ENCODE measurements at places on chromosomes 12 and 14.
A peak's percentile ranks its signal among the peaks of the same experiment; 100 is the strongest.

GRCh38 chr12:54394281-54394719 is 9.8 kb upstream of the ZNF385A start:
- H3K36me3 ChIP-seq = peaks cover 59% of the 10 kb centered on the region
- H3K27ac ChIP-seq = peak overlapping the region; percentile 26
- peak; percentile 51 for DNase-seq
- H3K4me3 ChIP-seq = no peak overlapping the region
- H3K4me1 ChIP-seq = peaks cover 41% of the 10 kb centered on the region
- H3K27me3 ChIP-seq = peaks cover 8% of the 10 kb centered on the region

DNA sequence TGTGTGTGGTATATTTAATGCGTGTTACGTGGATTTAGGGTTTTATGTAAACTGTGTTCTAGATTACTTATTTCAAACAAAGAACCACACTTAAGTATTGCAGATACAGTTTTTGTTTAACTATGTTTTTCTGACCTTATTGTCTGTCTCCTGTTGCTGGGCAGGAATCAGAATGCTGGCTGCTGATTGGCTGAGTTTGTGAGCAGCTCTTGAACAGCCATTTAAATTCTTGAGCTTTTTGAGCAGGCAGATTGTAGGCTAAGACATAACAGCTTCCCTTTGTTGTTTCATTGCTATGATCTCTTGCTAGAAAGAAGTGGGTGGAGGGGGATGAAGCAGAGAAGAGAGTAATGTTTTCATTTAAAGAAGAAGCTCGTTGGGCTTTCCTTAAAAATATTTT is 52.2 kb downstream of the ATF7IP start:
- peak overlapping the region; percentile 67 for H3K4me3 ChIP-seq
- peak overlapping the region; percentile 92 for H3K27ac ChIP-seq
- H3K4me1 ChIP-seq = peaks cover 55% of the 10 kb centered on the region
- DNase-seq = peak; percentile 84
- H3K27me3 ChIP-seq = no peaks in the 10 kb centered on the region

- H3K4me3 ChIP-seq = no peak overlapping the region
- H3K27me3 ChIP-seq = peaks cover 5% of the 10 kb centered on the region
- H3K4me1 ChIP-seq = no peaks in the 10 kb centered on the region
- H3K27ac ChIP-seq = no peak overlapping the region
Observed at GRCh38 chr14:51430079-51430478, 190.0 kb downstream of the TMX1 start.

DNA sequence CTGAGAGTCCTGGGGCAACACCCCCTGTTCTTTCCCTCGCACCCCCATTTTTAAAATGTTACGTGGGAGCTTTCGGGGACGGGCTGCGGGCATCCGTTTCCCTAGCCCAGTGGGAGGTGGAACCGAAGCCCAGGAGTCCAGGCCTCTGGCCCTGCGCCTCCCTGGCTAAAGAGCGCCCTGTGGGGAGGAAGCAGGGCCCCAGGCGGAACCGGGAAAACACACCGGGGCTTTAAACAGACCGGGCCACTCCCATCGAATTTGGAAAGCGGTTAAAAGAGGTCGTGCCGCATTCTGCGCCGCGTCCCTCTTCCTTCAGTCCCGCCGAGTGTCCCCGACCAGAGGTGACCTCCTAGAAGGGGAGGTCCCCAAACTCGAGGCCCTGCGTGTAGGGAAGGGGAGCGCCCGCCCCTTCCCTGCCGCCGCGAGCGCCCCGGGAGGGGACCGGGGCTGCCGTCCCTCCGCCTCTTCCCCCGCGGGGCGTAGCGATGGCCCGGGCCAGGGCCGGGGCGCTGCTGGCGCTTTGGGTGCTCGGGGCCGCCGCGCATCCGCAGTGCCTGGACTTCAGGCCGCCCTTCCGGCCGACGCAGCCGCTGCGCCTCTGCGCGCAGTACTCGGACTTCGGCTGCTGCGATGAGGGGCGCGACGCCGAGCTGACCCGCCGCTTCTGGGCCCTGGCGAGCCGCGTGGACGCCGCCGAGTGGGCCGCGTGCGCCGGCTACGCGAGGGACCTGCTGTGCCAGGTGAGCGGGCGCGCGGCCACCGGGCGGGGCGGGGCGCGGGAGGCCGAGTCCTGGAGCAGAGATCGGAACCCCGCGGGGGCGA is at the start of gene HHIPL1:
Gene HHIPL1 (plus strand): TSS at position 407 of the 822 bp plus-strand sequence. CDS start 79 bp downstream, at position 486.
- H3K4me3 ChIP-seq = no peak within 1 kb of the TSS
- no peak within 1 kb of the TSS for H3K27ac ChIP-seq
- no peaks in the 10 kb centered on the region for H3K4me1 ChIP-seq
- peaks cover 51% of the 10 kb centered on the region for H3K27me3 ChIP-seq
- DNase-seq = no peak

DNA sequence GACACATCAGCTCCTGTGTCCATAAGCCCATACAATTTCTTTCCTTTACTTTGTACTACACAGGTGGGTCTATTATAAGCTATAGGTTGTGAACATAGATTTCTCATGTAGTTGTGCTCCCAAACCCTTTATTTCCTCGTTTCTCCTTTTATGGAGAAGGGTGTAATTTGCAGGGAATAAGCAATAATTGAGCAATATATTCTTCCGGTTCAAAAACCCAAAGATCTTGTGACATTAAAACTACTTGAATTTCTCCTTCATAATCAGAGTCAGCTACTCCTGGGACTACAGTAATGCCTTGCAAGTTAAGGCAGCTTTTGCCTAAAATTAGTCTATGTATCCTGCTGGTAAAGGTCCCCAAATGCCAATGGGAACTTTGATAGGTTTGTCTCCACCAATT is 19.1 kb upstream of the MAPKAPK5 start:
- DNase-seq = no peak
- H3K36me3 ChIP-seq = no peaks in the 10 kb centered on the region
- no peak overlapping the region for H3K27ac ChIP-seq
- no peaks in the 10 kb centered on the region for H3K4me1 ChIP-seq
- peaks cover 35% of the 10 kb centered on the region for H3K27me3 ChIP-seq

GRCh38 chr14:91062600-91062999 is 2.2 kb upstream of the RPS6KA5 start:
- H3K4me3 ChIP-seq = peak overlapping the region; percentile 27
- peak overlapping the region; percentile 92 for H3K27ac ChIP-seq
- no peak for DNase-seq
- H3K36me3 ChIP-seq = peaks cover 43% of the 10 kb centered on the region
- H3K27me3 ChIP-seq = no peaks in the 10 kb centered on the region

DNA sequence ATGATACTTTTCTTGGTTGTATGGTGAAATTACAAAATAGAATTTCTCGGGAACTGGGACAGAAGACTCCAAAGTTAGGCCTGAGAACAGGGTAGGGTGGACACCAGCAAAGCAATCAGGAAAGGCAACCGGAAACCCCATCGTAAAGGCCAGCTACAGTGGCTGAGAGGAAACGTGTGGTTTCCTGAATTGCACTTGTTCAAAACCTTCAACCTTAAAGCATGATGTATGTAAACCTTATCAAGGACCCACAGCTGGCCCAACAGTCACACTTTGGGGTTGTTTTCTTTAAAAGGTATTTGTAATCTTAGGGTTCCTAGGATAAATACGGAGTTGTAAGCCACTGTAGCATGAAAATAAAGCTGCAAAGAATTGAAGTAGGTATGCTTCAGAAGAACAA is 2.2 kb upstream of the PTGDR start:
- H3K27me3 ChIP-seq = peaks cover 47% of the 10 kb centered on the region
- peaks cover 11% of the 10 kb centered on the region for H3K36me3 ChIP-seq
- H3K4me3 ChIP-seq = no peak overlapping the region

- no peaks in the 10 kb centered on the region for H3K27me3 ChIP-seq
- H3K36me3 ChIP-seq = no peaks in the 10 kb centered on the region
- H3K4me3 ChIP-seq = no peak overlapping the region
Observed at GRCh38 chr12:78684419-78684818, 180.2 kb upstream of the SYT1 start.

GRCh38 chr14:102085948-102086708 is 716 bp downstream of the HSP90AA1 start:
- peak; percentile 76 for DNase-seq
- H3K27ac ChIP-seq = peak overlapping the region; percentile 93
- no peaks in the 10 kb centered on the region for H3K27me3 ChIP-seq
- peaks cover 55% of the 10 kb centered on the region for H3K36me3 ChIP-seq

- H3K27me3 ChIP-seq = peaks cover 8% of the 10 kb centered on the region
- H3K4me3 ChIP-seq = peak overlapping the region; percentile 16
- H3K27ac ChIP-seq = peak overlapping the region; percentile 58
Observed at GRCh38 chr14:89773151-89773550, 181.4 kb downstream of the EFCAB11 start.

- H3K36me3 ChIP-seq = no peaks in the 10 kb centered on the region
- H3K4me3 ChIP-seq = no peak overlapping the region
- peaks cover 30% of the 10 kb centered on the region for H3K27me3 ChIP-seq
Observed at GRCh38 chr14:74946659-74947281, 8.6 kb downstream of the PGF start.

DNA sequence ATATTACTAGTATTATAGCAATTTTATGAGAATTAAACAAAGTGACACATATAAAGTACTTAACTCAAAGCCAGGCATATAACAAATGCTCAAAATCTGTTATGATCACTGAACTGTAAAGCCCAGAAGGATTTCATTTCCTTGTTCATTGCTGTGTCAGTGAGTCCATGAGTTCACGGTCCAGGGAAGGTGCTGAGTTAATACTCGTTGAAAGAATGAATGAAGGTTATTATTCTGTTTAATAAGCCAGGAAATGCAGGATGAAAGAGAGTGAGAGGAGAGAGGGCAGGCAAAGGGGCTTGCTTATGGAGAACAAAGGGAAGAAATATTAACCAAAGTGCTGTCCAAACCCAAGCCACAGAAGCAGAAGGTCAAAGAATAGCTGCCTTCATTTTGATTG is 40.2 kb upstream of the NT5DC3 start:
- no peak overlapping the region for H3K4me3 ChIP-seq
- no peak for DNase-seq
- peaks cover 32% of the 10 kb centered on the region for H3K4me1 ChIP-seq
- H3K36me3 ChIP-seq = no peaks in the 10 kb centered on the region
- H3K27me3 ChIP-seq = no peaks in the 10 kb centered on the region

GRCh38 chr12:76247026-76247646 is 101.1 kb downstream of the BBS10 start:
- H3K36me3 ChIP-seq = no peaks in the 10 kb centered on the region
- peaks cover 8% of the 10 kb centered on the region for H3K27me3 ChIP-seq
- H3K4me1 ChIP-seq = no peaks in the 10 kb centered on the region
- no peak overlapping the region for H3K4me3 ChIP-seq

DNA sequence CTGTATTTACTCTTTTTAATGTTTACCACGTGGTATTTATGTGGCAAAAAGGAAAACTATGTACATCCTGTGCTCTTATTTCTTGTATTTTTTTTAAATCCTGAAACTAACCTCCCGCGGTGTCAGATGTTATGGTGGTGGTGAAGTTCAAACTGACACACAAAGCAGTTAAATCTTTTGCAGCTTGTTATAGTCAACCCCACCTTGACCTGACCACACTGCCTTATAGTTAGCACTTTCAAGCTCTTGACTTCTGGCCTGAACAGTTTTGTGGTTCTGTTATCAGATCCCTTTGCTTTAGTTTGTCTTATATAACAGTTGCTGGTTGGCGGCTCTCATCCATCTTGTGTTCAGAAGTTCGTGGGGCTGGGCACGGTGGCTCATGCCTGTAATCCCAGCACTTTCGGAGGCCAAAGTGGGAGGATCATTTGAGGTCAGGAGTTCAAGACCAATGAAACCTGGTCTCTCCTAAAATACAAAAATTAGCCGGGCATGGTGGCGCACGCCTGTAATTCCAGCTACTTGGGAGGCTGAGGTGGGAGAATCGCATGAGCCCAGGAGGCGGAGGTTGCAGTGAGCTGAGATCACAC is 2.1 kb downstream of the UNG start:
- peaks cover 28% of the 10 kb centered on the region for H3K36me3 ChIP-seq
- H3K4me3 ChIP-seq = peak overlapping the region; percentile 75
- H3K27me3 ChIP-seq = peaks cover 3% of the 10 kb centered on the region
- peak overlapping the region; percentile 43 for H3K27ac ChIP-seq
- DNase-seq = no peak

DNA sequence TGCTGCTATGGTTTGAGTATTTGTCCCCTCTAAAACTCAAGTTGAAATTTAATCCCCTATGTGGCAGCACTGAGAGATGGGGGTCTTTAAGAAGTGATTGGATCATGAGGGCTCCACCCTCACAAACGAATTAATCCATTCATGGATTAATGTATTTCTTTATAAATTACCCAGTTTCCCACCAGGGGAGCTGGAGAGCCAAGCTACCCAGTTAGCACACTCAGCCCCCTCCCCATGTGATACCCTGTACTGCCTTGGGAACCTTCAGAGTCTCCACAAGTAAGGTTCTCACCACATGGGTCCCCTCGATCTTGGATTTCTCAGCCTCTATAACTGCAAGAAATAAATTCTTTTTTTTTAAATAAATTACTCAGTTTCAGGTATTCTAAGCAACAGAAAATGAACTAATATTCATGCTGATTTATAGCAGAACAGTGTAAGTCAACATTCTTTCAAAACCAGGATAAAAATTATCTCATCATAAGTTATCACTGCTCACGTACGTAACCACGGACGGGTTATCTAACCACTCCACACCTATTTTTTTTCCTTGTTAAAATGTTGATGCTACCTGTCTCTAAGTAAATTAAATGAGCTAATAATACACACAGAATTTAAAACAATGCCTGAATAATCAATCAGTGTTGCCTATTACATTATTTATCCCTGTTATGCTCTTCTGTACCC is 3.6 kb downstream of the NAP1L1 start:
- H3K36me3 ChIP-seq = peaks cover 38% of the 10 kb centered on the region
- no peak overlapping the region for H3K4me3 ChIP-seq
- no peak for DNase-seq

- H3K36me3 ChIP-seq = no peaks in the 10 kb centered on the region
- no peaks in the 10 kb centered on the region for H3K4me1 ChIP-seq
- no peak overlapping the region for H3K27ac ChIP-seq
- peaks cover 4% of the 10 kb centered on the region for H3K27me3 ChIP-seq
- H3K4me3 ChIP-seq = no peak overlapping the region
Observed at GRCh38 chr12:50261654-50262053, 21.7 kb downstream of the LIMA1 start.

DNA sequence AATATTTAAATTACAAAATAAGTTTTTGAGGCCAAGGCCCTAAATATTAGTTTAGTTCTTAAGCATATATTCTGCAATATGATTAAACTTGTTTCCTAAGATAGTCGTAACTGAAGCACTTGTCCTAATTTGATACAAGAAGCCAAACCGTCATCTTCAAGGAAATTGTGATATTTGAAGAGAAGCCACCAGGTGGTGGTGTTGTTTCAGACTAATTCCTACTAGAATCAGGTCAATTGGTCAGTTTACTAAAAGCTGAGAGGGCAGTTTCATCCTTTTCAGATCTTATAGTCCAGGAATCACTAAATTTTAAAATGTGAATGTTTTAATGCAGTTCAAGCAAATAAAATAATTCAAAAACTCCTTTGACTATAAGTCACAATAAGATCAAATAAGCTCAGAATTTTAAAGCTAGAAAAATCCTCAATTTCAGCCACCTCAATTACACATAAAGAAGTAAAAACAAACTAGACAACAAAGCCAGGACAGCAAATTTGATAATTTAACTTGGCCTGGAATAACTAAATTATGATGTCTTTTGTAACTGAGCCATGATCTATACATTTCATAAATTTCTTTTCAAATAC is 7.1 kb upstream of the ARL1 start:
- H3K27me3 ChIP-seq = peaks cover 11% of the 10 kb centered on the region
- no peak overlapping the region for H3K27ac ChIP-seq
- H3K4me3 ChIP-seq = no peak overlapping the region
- H3K4me1 ChIP-seq = no peaks in the 10 kb centered on the region
- DNase-seq = peak; percentile 26

GRCh38 chr12:51635346-51635745 is 44.3 kb downstream of the SCN8A start:
- no peaks in the 10 kb centered on the region for H3K36me3 ChIP-seq
- H3K27ac ChIP-seq = no peak overlapping the region
- no peak overlapping the region for H3K4me3 ChIP-seq
- no peak for DNase-seq
- no peaks in the 10 kb centered on the region for H3K4me1 ChIP-seq
